ENCODE measurements at places on chromosomes 1 and 21.

GRCh38 chr1:44681905-44682882 lies 7.7 kb downstream of the ARMH1 start:
- H3K4me1 ChIP-seq, result peaks cover 7% of the 10 kb centered on the region
- no peaks in the 10 kb centered on the region for H3K27me3 ChIP-seq
- H3K4me3 ChIP-seq, result no peak overlapping the region
- no peaks in the 10 kb centered on the region for H3K36me3 ChIP-seq

GRCh38 chr1:243946946-243947345 lies 96.9 kb upstream of the AKT3 start:
- H3K27me3 ChIP-seq, result no peaks in the 10 kb centered on the region
- peak; percentile 37 for DNase-seq
- no peak overlapping the region for H3K27ac ChIP-seq
- no peaks in the 10 kb centered on the region for H3K36me3 ChIP-seq
- no peak overlapping the region for H3K4me3 ChIP-seq

DNA sequence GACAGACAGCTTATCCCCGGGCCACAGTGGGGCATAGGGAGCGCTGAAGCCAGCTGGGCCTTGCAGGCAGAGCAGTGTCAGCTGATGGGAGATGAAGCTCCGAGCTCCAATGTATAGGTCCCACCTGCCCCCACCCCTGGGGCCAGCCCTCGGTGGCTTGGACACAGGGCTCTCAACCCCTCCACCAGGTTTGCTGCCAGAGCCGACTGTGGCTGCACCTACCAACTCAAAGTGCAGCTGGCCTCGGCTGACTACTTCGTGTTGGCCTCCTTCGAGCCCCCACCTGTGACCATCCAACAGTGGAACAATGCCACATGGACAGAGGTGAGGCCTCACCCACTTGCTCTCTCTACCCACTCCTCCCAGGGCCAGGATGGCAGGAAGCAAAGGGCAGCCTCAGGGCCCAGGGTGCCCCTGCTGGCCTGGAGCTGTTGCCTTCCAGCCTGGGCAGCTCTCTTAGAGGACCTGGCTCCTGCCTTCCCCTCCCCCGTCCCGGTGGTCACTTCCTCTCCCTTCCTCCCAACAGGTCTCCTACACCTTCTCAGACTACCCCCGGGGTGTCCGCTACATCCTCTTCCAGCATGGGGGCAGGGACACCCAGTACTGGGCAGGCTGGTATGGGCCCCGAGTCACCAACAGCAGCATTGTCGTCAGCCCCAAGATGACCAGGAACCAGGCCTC lies 7.7 kb downstream of the MAD2L2 start:
- no peaks in the 10 kb centered on the region for H3K27me3 ChIP-seq
- no peak for DNase-seq
- no peak overlapping the region for H3K4me3 ChIP-seq
- H3K4me1 ChIP-seq, result peaks cover 7% of the 10 kb centered on the region
- H3K27ac ChIP-seq, result no peak overlapping the region

DNA sequence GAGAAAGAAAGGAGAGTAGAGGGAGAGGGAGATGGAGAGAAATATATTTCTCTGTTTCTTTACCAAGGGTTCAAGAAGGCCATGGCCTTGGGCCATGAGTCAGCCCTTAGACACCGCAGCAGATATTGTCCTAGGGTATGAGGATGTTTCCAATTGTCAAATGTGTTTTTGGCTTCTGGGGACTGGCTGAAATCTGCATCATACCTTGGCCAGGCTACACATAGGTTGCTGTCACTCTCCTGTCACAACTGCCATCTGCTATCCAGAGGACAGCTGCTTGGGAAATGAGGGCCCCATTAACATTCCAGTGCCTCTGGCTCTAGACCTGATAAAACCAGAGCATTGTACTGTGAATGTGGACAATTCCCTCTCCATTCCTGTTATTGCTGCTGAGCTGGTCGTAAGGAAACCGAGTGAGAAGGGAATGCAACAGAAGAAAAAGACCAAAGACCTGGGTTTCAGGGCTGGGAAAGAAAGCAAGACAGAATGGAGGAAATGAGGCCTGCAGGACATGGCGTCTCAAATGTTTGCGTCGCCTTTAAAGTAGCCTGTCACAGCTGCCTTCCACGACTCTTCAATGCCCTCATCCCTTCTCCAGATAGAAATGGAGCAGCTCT lies 8.8 kb upstream of the PIGC start:
- no peak for DNase-seq
- peaks cover 6% of the 10 kb centered on the region for H3K4me1 ChIP-seq
- no peaks in the 10 kb centered on the region for H3K27me3 ChIP-seq
- no peaks in the 10 kb centered on the region for H3K36me3 ChIP-seq
- no peak overlapping the region for H3K4me3 ChIP-seq

DNA sequence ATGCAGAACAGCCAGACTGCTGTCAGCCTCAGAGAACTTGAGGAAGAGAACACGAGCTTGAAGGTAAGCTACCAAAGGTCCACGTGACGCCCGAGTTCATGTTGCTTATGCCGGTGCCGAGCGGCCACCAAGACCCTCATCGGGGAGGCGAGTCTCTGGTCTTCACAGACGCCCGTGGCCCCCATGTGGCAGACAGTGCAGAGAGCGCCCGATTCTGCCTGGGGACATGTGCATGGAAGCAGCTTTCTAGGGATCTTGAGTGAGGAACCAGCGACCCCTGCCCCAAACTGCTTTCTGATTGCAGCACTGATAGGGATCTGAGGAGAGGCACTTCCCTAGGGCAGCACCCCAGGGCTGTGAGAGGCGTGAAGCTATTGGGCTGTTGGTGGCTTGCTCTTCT lies 56.3 kb upstream of the DIP2A start:
- no peaks in the 10 kb centered on the region for H3K27me3 ChIP-seq
- no peak overlapping the region for H3K4me3 ChIP-seq

DNA sequence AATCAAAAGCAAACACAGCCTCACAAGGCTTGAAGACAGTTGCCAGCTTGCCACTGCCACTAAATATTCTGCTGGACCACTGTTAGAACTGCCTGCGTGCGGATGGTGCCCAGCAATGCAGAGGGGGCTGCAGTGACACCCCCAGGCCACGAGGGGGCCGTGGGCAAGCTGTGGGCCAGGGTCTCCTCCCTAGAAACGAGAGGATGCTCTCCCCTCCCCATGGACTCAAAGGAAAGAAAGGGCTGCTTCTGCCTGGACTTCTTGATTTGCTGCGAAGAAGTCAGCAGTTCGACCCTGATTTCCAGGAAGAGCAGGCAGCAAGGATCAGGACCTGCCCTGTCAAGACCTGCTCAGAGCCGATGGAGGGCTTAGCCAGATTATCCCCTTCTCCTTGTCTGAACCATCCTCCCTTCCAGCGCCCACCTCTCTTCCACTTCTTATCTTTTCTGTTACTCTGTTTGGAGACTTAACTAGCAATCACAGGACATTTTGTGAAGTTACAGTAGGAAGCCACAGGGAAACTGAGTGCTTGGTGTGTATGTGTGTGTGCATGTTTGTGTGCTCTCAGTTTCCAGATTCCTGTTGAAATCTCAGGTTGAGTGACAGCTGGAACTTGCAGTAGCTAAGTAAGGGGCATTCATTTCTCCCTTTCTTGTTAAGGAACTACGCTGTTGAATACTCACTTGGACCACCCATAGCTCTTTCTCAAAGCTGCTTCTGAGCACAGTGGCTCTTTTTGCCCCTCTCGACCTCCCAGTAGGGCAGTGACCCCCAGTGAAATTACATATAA lies 2.7 kb downstream of the MAN1C1 start:
- peaks cover 43% of the 10 kb centered on the region for H3K27me3 ChIP-seq
- no peaks in the 10 kb centered on the region for H3K36me3 ChIP-seq
- no peak overlapping the region for H3K27ac ChIP-seq
- peak; percentile 61 for DNase-seq

DNA sequence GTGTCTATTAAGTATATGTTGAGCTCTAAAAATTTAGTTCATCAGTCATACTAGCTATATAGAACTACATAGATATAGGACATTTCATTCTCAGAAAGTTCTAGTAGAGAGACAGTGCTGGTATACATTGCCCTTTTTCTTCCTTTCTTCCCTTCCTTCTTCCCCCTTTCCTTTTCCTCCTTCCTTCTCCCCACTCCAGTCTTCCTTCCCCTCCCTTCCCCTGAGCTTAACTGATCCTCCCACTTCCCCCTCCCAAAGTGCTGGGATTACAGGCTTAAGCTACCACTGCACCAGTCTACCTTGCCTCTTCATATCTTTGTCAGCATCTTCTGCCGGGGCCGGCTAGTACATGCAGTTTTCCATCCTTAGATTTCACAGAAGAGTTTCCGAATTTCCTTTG lies 12.1 kb downstream of the THRAP3 start:
- DNase-seq, result no peak
- peak overlapping the region; percentile 47 for H3K27ac ChIP-seq
- peak overlapping the region; percentile 40 for H3K4me3 ChIP-seq
- H3K36me3 ChIP-seq, result peaks cover 36% of the 10 kb centered on the region
- no peaks in the 10 kb centered on the region for H3K27me3 ChIP-seq

DNA sequence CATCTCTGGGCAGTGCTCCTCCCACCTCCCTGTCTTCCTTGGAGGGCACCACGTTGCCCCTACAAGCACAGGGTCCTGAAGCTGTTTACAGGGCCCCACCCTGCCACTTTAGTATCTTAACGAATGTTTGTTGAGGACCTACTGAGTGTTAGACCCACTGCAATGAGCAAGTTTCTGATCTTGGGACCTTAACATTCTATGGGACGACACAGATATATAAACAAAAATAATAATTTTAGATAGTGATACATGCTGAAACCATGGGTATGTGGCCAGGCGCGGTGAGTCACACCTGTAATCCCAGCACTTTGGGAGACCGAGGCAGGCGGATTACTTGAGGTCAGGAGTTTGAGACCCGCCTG lies 10.1 kb downstream of the ENTREP3 start:
- DNase-seq, result no peak
- no peaks in the 10 kb centered on the region for H3K36me3 ChIP-seq
- no peaks in the 10 kb centered on the region for H3K27me3 ChIP-seq
- peaks cover 29% of the 10 kb centered on the region for H3K4me1 ChIP-seq

DNA sequence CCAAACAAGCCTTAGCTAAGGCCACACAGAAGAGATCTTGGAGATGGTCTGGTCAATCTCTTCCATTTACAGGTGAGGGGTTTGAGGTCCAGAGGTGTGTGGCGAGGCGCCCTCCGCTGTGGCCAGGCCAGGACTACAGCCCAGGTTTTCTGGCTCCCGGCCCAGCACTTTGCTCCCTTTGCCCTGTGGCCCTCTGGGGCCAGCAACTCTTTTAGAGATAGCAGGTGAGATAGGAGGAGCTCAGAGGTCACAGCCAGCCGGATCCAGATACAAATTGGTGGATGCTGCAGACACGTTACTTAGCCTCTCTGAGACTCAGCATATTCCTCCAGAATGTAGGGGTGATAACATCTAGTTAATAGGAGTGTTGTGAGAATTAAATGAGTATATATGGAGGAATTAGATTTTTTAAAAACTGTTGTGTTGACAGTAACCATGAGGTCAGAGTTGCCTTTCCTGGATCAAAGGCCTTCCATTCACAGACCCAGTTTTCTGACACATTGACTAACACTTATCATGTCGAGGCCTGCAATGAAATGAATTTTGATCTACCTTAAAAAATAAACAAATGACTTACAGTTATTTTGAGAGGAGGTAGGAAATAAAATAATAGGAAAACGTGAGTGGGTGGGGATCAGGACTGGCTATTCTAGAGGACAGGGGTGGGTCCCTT lies 16.6 kb downstream of the TEX35 start:
- no peak overlapping the region for H3K4me3 ChIP-seq
- no peaks in the 10 kb centered on the region for H3K36me3 ChIP-seq

DNA sequence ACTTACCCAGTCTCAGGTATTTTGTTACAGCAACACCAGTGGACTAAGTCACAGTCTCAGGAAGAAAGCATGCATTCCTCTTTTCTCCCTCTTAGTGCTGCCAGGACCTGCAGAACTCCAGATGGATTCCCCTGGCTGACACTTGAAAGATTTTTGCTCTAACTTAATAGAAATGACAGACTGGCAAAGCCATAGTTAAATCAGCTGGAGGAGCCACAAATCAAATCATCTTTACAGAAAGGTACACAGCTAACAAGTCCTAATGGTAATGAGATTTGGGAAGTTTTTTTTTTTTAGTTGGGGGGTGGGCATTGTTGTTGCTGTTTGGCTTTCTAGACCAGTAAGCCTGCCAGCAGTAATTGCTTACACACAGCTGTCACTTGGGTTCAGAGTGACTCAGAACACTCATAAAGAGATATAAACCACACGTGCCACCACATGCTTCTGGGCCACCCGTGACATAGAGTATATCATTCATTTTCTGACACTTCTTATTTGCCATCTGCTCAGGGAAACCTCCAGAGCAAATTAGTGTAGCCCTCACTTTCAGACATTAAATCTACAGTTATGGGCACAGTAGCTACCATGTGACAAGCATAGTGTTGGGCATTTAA lies 72.4 kb downstream of the FH start:
- no peaks in the 10 kb centered on the region for H3K4me1 ChIP-seq
- H3K4me3 ChIP-seq, result no peak overlapping the region
- no peaks in the 10 kb centered on the region for H3K27me3 ChIP-seq
- DNase-seq, result no peak

DNA sequence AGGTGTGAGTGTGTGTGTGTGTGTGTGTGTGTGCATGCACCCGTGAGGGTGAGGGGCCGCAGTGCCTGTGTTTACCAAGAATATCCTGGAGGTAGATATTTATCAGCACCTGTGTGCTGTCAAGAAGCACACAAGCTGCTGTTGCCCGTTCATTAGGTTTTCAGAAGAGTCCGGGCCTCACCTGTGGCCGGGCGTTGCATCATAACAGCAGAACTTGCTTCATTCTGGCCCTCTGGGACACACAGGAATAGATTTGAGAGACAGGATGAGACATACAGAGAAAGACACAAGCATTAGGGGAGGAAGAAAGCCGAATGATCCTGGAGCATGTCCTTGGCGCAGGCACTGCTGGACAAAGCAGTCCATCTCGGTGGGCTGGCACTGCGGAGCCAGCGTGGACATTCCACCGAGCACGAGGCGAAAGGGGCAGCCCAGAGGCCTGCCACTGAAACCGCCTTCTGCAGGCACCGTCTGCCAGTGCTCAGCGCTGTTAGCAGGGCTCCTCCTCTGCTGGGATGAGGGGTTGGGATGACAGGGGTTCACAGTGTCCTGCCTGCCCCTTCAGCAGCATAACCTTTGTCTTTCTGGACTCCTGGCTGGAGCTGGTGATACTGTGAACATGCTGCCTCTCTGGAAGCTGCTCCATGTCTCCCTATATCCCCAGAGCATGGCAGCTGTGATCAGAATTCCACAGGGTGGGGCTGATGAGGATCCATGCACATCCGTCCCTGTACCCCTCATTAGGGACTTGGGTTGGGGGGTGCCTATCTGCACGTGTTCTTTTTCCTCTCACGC lies 81.1 kb downstream of the PEX14 start:
- no peaks in the 10 kb centered on the region for H3K4me1 ChIP-seq
- DNase-seq, result no peak
- no peaks in the 10 kb centered on the region for H3K27me3 ChIP-seq
- no peak overlapping the region for H3K4me3 ChIP-seq
- no peak overlapping the region for H3K27ac ChIP-seq

Data from B cell (primary cell).